Stimulated activated naive CD4-positive, alpha-beta T cell (primary cell): ENCODE measurements at places on chromosomes 5 and 9.

- no peak for DNase-seq
Observed at GRCh38 chr9:71830153-71830552, 61.8 kb upstream of the CEMIP2 start.

DNA sequence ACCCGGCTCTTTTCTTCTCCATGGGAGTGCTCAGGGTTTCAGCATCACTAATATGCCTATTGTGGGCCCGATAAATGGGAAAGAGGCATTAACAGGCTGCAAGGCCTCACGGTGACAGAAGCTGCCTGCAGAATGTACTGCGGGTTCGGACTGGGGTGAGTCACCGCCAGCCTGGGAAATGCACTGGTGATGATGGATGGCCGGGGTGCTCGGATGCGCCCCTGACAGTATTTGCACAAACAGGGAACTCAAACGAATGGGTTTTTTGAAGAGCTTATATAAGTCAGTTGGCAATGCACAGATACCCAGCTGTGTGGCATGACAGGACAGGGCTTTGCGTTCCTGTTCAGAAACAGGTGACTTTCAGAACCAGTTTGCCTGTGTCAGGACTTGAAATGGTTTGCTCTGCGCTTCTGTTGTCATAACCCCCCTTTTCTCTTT lies 42.0 kb upstream of the PITX1 start:
- DNase-seq = no peak

DNA sequence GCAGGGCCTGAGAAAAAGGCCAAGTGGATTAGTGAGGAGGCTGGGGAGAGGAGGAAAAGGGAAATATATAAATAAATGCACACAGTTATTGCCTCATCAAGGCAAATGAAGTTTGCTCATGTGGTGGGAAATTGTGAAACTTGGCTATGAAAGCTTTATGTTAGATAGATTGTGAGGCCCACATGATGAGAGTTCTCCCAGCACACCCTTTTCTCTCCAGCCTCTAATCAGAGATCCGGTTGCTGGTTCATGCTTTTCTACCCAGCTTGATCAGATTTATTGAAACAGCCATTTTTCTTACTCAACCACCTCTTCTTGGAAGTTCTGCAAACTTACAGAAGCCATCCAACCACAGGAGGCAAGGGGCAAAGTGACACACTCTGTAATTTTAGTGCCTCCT lies 125.8 kb upstream of the KLF4 start:
- DNase-seq = no peak

DNA sequence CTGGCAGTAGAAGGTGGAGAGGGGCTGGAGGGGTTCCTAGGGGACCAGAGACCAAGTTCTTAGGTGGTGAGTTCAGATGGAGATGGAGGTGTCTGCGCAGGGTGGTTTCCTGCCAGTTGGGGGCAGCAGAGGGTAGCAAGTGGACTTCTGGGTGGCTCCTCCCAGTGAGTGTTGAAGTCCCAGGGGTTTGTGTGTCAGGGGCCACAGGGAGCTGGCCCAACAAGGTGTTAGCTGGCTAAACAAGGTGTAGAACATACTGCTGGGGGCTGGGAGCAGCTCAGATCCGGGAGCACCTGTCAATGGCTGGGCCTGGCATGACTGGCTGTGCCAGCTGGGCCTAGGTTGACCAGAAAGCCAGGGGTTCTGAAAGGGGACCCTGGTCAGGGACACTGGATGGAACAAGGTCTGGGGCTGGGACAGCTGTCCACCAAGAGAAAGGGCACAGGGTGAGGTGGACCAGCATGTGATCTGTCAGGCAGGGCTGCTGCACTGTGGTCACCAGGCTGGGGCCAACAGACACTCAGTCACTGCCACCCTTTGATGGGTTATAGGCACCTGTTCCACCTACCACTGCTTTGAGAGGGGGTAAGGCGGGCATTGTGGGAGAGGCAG lies 35.6 kb downstream of the DAB2IP start:
- peak; percentile 27 for DNase-seq

DNA sequence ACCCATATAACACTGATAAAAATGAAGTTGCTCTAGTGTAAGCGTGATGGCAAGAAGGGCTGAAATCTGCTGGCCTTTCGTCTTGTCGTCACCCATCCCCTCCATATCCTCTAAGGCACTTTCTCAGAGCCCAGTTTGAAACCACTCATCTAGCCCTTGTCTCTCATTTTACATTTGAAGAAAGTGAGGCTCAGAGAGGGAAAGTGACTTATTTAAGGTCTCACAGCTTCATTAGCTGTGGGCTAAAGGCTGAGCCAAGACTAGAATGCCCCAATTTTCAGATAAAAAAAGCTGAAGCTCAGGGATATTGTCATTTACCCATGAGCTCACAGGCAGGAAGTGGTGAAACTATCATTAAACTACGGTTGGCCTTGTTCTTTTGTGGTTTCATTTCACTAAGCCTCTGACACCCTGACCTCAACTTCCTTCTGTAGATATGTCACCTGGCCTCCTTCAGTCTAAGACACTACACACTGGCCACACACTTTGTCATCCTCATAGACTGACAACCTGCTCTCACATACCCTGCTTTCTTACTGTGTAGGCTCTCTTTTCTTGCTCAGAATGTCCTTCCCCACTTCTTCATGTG lies 176.7 kb upstream of the DMAC1 start:
- DNase-seq = peak; percentile 84

DNA sequence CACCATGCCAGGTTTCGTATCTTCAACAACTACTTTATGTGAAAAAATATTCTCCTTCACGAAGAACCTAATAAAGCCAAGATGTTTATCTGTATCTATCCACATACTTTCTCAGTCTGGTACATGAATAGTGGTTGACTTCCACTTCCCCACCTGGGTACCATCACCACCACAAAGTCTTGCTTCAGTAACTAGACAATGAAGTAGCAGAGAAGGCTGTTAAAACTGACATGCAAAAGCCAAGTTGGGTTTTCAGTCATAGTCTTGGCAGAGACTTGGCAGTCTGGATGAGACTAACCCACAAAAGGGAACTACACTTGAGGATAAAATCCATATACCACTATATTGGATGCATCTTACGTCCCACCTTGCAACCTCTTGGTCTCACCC lies 5.0 kb downstream of the P4HA2 start:
- DNase-seq = no peak

DNA sequence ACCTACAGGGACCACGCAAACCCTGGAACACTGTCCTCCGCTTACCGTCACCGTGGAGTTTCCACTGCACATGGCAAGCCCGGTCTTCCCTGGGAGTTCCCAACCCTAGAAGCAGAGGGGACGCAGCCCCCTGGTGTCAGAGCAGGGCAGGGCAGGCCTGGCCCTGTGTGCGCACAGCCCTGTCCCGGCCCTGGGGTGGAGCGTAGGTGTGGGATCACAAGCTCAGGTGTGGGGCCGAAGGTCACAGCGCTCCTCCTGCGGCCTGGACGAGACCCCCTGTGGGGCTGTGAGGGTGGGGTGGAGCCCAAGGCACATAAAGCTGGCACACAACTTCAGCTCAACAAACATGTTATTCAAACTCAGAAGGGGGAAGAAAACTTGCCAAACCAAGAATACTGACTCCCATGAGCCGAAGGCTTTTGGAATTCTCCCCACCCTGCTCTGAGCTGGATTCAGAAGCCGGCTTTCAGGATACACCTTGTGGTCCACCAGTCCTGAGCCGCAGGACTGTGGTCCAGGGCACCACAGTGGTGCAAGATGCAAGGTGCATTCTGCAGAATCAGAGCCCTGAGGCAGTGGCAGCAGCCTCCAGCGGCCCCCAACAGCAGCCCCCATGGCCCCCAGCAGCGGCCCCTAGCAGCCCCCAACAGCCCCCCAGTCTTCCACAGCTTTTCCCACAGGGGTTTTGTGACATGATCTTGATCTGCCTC lies 11.8 kb upstream of the EXOC3 start:
- DNase-seq = no peak

GRCh38 chr5:160311491-160312133 lies 752 bp downstream of the CCNJL start:
- DNase-seq = no peak

- no peak for DNase-seq
Observed at GRCh38 chr9:111035543-111036428, 2.5 kb downstream of the LPAR1 start.

DNA sequence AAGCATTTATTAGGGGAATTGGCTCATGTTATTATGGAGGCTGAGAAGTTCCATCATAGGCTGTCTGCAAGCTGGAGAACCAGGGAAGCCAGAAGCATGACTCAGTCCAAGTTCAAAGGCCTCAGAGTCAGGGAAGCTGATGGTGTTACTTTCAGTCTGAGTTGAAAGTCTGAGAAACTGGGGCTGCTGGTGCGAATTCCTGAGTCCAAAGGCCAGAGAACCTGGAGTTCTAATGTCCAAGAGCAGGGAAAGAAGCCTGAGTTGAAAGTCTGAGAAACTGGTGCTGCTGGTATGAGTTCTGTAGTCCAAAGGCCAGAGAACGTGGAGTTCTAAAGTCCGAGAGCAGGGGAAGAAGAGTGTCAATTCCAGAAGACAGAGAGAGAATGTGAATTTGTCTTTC lies 641.1 kb downstream of the ISL1 start:
- DNase-seq = no peak

DNA sequence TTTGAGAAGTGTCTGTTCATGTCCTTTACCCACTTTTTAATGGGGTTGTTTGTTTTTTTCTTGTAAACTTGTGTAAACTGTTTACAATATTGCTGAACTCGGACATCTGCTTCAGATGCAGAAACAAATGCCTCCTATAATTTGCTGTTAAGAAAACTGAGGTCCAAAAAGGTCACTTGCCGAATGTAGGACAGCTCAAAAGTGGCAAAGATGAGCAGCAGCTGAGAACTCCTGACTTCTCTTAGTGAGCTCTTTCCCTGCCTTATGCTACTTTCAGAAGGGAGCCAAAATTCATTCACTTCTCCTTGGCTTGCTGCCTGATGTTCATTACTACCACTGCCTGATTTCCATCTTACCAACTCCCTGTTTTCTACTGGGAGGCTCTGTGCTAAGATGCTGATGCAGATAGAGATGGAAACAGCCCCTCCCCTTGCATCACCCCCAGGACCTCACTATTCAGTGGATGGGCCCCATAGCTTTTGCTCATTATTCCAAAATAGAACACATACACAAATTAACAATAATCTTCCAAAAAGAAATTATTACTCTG lies 60.1 kb downstream of the SEMA6A start:
- no peak for DNase-seq

- DNase-seq = no peak
Observed at GRCh38 chr5:66963559-66963971, 233.0 kb downstream of the CD180 start.

- no peak for DNase-seq
Observed at GRCh38 chr5:34583167-34583566, 73.0 kb upstream of the RAI14 start.

DNA sequence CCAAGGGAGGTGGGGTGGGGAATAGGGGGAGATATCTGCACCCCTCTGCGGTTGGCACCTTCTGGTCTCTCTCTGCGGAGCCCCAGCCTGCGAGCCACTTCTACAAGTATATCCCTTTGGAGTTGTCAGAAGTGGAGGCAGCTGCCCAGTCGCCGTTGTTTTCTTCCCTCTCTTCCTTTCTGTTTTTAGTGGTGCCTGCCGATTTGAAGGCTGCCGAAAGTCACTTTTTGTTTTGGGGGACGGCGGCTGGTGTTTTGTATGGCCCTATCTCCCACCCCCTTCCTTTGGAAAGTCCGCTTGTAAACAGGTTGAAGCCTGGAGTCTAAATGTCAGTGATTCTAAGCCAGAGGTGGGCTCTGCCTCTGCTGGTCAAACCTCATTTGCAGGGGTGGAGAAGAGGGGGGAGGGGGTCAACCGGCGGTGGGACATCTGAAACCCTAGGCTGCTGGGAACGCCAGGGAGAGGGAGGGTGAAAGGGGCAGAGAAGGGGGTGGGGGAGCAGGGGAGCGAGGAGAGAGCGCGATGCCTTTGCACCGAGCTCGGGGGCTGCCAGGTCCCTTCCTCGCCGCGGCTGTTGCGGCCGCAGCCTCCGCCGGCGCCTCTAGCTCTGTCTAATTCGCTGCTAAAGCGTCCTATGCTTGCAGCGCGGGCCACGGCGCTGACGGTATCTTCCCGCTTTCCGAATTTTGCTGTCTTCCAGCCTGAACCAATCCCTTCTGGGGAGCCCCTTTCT lies at the start of gene FGF10:
Gene FGF10 (minus strand): TSS at position 331 of the 733 bp plus-strand sequence. CDS start 738 bp downstream, outside the sequence.
- no peak for DNase-seq

- DNase-seq = no peak
Observed at GRCh38 chr9:126523611-126524111, 90.1 kb upstream of the LMX1B start.

GRCh38 chr5:31193591-31194467 lies at the start of gene CDH6:
TSS of gene CDH6 (plus strand) at chr5:31193686. CDS start at chr5:31267474, 73,788 bp downstream.
- no peak for DNase-seq

DNA sequence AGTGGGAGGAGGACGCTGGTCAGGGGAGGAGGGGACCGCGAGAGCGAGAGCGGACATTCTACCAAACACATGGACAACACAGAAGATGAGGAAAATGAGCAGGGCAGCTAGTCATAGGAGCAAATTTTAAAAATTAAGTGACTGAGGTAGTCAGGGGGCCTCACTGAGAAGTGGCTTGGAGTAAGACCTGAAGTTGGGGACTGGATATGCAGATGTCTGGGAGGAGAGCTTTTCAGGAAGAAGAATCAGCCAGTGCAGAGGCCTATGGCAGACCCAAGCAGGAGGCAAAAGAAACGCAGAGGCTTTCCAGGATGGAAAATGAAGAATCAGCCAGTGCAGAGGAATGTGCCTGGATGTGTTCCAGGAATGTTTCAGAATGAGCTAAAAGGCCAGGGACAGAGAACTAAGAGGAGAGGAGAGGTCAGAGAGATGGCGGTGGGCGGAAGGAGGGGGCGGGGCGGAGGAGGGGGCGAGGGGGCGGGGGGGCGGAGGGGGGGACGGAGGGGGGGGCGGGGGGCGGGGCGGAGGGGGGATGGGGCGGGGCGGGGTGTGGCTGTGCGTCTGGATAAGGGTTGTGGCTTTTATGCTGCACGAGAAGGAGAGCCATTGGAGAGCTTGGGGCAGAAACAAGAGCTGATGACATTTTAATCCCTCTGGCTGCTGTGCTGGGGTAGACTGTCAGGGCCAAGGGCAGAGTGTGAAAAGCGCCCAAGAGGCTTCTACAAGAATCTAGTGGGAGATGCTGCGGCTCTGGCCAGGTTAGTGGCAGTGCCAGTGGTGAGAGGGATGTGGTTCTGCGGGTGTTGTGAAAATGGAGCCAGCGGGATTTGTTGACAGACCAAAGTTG lies 129.6 kb downstream of the KCNIP1 start:
- DNase-seq = no peak

- no peak for DNase-seq
Observed at GRCh38 chr5:71922584-71923106, 184.6 kb upstream of the MAP1B start.

DNA sequence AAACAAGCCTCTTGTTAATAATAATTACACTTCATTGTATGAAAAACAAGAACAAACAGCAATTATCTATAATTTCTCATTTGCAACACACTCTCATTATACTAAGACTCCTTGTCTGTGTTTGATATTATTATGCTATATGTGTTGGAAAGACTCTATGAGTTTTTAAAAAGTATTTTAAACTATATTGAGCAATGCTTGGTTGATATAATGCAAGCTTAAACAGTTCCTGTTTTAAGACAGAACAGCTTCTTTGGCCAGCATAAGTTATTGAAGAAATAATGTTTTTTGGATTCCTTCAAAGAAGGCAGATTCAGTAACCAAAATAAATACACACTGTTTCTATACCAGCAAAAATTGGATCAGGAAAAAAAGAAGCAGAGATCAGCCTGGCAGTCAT lies 871.4 kb downstream of the MAT2B start:
- DNase-seq = no peak

- no peak for DNase-seq
Observed at GRCh38 chr5:102279711-102280110, 16.4 kb downstream of the SLCO4C1 start.
